Camera-type eye (tissue), 1 donor: ENCODE measurements at places on chromosomes 4 and X. TPM values are rescaled to one million over a fixed set of nuclear protein-coding genes. Genes with fewer than 3 reads are reported as not detected.

Gene FRMPD4
- 2.0 TPM for total RNA-seq

Gene CHRDL1
- total RNA-seq, result 36.6 TPM

Gene TEX13D
- not detected for total RNA-seq

Gene GASK1B
- 46.1 TPM for total RNA-seq

Gene TMEM271
- 1.3 TPM for total RNA-seq

Gene PAK3
- 31.3 TPM for total RNA-seq

Gene LRRC66
- total RNA-seq, result 0.66 TPM

Gene STK26
- total RNA-seq, result 9.0 TPM

Gene PLK4
- 15.7 TPM for total RNA-seq

Gene DGKK
- total RNA-seq, result 0.16 TPM
